NCI-H2081 treated with DMSO at 0.1 percent for 48 hours (cell line): ENCODE measurements at places on chromosomes 11 and 22.

DNA sequence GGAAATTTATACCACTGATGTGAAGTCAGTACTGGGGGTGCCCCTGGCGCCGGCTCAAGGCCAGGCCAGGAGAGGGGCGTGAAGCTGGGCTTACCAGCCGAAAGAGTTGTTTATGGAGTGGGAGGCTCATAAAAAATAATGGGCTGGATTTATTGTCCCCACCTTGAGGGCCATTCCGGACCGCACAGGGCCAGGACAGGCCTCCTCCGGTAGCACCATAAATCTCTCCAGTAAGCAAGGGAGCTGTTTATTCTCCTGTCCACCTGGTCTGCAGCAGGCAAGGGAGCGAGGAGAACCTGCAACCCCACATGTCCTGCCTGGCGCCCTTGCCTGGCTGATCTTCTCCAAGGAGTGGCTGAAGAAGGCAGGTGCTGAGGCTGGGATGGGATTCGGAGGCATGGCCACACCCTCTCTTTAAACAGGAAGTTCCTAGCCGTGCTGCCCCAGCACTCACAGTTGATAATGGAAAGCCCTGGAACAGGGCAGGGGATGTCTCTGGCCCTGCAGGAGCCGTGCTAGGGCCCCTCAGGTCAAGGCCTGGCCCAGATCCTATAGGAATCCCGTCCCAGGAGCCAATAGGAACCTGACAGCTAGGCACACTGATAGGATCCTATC, 65.1 kb downstream of the SCUBE1 start:
- no peak for DNase-seq

DNA sequence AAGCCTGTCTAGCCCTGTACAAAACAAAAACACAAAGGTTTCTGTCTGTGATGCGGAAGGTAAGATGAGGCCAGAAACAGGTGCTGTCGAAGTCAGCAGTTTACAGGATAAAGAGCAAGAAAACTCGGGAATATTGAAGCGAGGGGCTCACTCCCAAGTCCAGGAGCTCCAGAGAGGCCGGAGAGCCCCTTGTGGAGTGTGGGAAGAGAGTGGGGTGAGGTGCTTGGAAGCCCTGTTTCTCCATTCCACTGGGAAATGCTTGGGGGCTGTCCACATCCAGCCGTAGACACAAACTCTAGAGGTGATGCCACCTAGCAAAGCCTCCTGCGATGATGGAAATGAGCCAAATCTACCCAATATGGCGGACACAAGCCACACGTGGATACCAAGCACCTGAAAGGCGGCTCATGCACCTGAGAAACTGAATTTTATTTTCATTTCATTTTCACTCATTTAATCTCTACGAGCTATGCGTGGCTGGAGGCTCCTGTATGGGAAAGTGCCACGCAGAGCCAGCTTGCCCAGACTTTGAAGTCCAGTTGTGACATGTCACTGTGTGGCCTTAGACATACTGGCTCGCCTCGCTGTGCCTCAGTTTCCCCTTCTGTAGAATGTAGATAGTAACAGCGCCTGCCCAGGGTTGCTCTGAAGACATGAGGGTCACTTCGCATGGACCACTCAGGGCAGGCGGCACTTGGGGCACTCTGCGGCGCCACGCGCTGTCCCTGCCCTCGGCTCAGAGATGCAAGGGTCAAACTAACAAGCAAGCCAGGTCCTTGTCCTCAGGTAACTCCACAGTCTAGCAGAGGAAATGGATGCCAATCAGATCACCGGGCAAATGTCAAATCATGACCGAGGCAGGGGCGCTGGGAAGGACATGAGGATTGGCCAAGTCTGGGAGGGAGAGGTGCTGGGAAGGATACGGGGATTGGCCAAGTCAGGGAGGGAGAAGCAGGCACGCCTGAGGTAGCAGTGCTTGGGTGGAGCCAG, 684.7 kb downstream of the TBC1D22A start:
- no peak for DNase-seq

- DNase-seq, result no peak
Observed at GRCh38 chr11:131422496-131422895, 52.1 kb downstream of the NTM start.

- DNase-seq, result no peak
Observed at GRCh38 chr22:35879351-35879750, 149.3 kb downstream of the RBFOX2 start.

DNA sequence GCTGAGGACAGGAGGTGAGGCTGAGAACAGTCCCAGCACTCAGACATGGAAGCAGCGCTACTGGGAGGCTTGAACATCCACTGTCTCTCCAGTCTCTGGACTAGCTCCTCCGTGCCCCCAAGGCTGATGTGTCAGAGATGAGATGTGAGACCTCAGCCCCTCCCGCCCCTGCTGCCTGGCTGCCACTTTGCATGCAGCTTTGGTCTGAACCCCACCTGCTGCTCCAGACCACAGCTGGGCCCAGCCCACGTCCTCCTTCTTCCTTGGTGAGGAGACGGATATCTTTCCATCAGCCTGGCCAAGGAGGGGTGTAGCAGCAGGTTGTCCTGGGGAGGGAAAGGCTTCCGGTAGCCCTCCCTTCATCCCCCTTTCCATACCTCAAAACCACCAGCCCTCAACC, 148.0 kb upstream of the B3GAT1 start:
- no peak for DNase-seq

- DNase-seq, result no peak
Observed at GRCh38 chr11:10990637-10991193, 132.9 kb upstream of the ZBED5 start.

DNA sequence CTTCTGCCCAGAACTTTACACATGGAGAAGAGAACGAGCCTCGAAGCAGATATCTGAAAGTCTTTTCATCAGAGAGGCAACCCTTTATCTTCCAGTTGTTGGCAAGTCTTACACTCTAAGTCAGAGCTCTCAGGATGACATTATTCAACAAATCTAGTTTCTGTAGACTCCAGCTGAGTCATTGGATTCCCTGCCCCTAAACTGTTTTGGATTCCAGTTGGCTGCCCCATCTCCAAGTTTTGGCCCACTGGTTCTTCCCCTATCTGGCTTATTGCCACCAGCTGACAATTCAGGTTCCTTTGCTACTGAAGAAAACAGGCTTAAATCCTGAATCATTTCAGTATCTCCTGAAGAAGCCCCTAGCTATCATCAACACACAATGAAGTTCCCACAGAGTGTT, 14.2 kb downstream of the SAAL1 start:
- DNase-seq, result no peak

GRCh38 chr22:25888399-25889054, 146.5 kb downstream of the MYO18B start:
- DNase-seq, result no peak

- DNase-seq, result peak; percentile 51
Observed at GRCh38 chr11:113577356-113578032, 102.3 kb upstream of the DRD2 start.

DNA sequence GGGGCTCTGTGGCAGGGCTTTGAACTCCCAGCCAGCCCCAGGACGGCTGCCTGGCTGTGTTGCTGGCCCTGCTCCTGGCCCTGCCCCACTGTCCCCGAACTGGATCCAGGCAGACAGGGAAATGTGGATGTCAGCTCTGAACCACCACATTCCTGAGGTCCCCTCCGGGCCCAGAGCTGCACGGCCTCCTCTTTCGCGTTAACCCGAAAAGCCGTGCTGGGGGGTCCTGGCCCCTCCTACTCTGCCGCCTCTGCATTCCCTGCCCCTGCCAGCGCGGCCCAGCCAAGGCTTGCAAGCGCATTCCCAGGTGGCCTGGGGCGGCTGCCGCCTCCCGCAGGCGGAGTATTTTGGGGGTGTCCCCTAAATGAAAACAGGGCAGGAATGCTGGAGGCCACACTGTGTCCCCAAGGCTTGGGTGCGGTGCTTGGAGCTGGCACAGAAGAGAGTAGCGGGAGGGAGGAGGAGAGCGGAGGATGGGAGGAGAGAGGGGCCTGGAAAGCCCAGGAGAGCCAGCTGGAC, 5.4 kb downstream of the LINC01488 start:
- DNase-seq, result no peak

- DNase-seq, result no peak
Observed at GRCh38 chr11:130611791-130612251, 163.4 kb downstream of the ADAMTS15 start.

GRCh38 chr22:22593250-22593649, 34.2 kb upstream of the PRAME start:
- DNase-seq, result no peak

GRCh38 chr11:77590194-77590782, 535 bp downstream of the AQP11 start:
- DNase-seq, result no peak

DNA sequence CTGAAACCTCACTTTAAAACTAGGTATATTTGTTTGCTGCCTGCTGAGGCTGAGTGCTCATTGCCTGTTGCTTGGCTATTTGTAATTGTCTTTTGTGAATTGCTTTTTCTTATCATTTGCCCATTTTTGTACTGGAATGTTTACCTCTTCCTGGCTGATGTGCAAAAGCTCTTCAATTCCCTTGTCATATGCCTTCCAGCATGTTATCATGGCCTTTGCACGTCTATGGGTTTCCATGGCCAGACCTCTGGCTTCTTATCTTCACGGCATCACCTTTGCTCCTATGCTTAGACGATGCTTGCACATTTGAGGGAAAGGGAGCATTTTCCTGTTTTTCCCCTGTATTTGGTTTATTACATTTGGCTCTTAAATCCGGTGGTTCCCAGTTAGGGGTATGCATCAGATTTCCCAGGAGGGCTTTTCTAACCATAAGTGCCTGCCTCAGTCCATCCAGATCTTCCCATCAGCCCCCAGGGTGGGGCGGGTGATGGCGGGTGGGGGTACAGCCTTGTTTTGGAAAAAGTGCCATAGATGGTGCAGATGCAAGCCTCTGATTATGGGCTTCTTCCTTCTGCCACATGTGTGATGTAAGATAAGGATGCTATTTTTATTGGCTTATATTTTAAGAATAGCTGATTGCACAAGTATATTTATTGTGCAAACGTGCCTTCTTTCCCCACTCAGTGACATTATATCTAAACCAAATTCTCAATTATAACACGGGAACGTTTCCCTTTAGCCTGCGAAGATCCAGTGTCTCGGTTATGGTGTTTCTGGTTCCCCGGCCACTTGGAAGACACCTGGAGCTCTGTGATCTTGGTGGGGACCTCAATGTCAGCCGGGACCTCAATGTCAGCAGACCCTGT, 70.6 kb upstream of the SEPTIN5 start:
- no peak for DNase-seq

- DNase-seq, result no peak
Observed at GRCh38 chr22:49152939-49153770, 674.5 kb downstream of the BRD1 start.

- no peak for DNase-seq
Observed at GRCh38 chr11:1630271-1630670, 696 bp downstream of the KRTAP5-5 start.

DNA sequence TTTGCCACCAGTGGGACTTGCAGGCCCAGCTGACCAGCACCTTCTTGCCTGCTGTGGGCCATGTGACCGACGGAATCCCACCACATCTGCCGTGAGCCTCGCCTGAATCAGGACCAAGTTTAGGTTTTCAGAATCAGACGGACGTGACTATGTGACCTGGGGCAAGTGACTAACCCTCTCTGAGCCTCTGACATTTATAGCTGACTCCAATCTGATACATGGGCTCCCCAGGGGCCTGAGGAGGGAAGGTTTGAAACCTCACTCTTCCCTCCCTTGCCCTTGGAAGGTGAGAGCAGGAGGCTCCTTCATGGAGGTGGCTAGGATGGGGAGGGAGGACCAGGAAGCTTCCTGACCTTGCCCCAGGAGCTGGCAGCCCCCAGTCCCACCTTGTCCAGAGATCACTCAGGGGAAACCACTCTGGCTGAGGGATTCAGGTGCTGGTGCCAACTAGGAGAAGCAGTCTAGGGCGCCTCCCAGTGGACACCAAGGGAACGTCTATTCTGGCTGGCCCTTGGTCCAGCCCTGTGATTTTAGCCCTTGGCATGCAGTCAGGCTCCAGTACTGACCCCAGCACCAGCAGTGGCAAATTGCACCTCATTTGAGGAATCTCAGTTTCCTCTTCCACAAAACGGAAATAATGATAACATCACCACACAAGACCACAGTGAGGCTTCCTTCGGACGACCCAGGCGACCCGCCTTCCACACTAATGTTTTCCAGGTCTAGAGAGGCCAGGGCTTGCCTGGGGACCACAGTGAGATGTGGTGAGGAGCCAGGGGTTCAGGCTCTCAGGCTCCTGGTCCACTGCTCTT, 47.2 kb upstream of the SYT7 start:
- DNase-seq, result no peak

DNA sequence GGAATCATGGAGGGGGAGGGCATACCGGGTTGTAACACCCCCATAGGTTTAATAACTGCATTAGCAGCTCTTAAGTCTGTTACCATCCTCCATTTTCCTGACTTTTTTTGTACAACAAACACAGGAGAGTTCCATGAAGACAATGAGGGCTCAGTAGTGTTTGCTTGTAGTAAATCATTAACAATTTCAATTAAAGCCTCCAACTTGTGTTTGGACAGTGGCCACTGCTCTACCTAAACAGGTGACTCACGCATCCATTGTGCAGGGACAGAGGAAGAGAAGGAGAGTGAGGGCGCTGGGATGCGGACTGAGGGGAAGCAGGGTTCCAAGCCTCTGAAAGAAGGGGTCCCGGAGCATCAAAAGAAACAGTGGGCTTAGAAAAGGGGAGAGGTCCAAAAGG, 21.3 kb upstream of the MTNR1B start:
- DNase-seq, result no peak

DNA sequence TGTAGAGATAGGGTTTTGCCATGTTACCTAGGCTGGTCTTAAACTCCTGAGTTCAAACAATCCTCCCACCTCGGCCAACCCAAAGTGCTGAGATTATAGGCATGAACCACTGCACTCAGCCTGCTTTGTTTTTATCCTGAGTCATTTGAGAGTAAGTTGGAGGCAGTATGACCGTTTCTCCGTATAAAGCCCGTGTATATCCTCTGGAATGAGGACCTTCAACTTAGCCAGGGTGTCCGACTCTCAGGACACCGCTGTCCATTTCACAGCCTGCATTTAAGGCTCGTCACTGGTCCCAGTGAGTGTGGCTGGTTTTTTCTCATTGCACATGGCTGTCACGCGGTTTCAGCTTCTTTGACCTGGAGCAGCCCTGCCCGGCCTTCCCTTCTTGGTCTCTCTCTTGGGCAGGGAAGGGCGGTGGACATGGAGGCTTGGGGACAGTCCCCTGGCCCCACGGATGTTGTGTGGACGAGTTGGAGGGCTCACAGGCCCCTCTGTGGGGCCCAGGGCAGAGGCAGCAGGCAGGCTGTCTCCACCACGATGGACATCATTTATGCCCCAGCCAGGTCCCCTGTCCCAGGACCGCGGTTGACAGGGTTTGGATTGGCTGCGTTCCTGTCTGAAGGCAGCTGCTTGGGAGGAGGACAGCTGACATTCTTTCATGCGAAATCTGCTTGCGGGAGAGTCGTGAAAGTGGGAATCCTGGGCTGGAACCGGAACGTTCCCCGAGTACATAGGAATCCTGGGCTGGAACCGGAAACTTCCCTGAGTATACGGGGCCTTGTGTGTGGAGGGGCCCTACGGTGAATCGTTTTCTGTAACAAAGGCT, 93.3 kb downstream of the KCNQ1 start:
- DNase-seq, result no peak
